ENCODE measurements at places on chromosomes 7 and 10.
A peak's percentile ranks its signal among the peaks of the same experiment; 100 is the strongest.

DNA sequence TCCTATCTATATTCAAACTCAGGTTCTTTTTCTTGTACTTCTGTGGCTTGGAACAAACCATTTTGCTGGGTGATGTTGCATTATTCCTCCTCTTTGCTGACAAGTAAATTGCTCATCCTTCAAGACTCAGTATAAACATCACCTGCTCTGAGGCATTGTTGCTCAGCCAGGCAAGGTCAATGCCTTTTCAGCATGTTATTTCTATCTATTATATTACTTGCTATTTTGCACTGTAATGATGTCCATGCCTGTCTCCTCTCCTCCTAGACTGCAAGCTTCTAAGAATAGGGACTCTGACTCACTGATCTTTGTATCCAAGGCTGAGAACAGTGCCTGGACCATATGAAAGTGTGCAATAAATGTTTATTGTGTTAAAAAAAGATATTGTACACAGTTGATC lies 293.8 kb downstream of the RNLS start:
- no peaks in the 10 kb centered on the region for H3K4me1 ChIP-seq
- DNase-seq = no peak
- no peaks in the 10 kb centered on the region for H3K36me3 ChIP-seq
- no peaks in the 10 kb centered on the region for H3K27me3 ChIP-seq
- H3K27ac ChIP-seq = no peak overlapping the region

DNA sequence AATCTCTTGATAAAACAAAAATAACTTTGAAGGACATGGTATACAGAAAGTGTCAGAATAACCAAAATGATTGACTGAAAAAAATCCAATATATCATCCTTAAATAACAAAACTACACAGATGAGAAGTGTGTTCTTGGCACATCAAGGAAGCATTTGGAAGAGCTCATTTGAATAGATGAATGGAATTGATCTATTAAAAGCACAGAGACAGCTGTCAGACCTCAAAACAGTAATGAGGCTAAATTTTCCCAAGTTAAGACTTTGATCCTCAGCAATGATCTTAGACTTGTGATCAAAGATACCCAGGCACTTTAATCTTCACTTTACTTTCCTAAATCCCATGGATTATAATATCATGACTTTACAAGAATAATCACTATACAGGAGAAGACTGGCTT lies 395.4 kb upstream of the NFE2L3 start:
- H3K4me1 ChIP-seq = peaks cover 12% of the 10 kb centered on the region
- no peak for DNase-seq
- no peak overlapping the region for H3K27ac ChIP-seq
- H3K36me3 ChIP-seq = no peaks in the 10 kb centered on the region
- H3K4me3 ChIP-seq = no peak overlapping the region
- H3K27me3 ChIP-seq = no peaks in the 10 kb centered on the region

GRCh38 chr10:122911889-122912484 lies 1.6 kb downstream of the FAM24A start:
- no peaks in the 10 kb centered on the region for H3K4me1 ChIP-seq
- peaks cover 32% of the 10 kb centered on the region for H3K27me3 ChIP-seq
- H3K36me3 ChIP-seq = no peaks in the 10 kb centered on the region

DNA sequence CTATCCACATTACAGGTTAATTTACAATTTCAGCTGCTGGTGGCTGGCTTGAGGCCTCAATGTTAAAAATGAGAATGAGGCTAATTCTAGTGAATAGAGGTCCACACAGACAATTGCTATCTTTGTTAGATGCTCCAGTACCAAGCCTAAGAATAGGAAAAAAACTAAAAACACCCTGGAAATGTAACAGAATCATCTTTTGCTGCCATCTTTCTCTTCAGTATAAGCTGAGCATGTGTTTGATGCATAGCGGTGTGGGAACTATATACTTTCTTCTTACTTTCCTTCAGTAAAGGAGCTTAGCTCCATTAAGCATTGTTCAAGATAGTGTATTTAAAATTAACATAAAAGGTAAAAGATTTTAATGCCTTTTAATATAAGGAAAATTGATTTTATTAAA lies 5.6 kb downstream of the TMEM229A start:
- peaks cover 11% of the 10 kb centered on the region for H3K27me3 ChIP-seq
- no peak overlapping the region for H3K4me3 ChIP-seq
- no peaks in the 10 kb centered on the region for H3K36me3 ChIP-seq
- H3K27ac ChIP-seq = no peak overlapping the region

- H3K27ac ChIP-seq = no peak overlapping the region
- no peaks in the 10 kb centered on the region for H3K27me3 ChIP-seq
- H3K4me3 ChIP-seq = no peak overlapping the region
- no peaks in the 10 kb centered on the region for H3K36me3 ChIP-seq
- no peak for DNase-seq
These were observed 15.0 kb downstream of the CDHR3 start for GRCh38 chr7:105978035-105978434.

GRCh38 chr7:39644170-39644569 lies 20.8 kb downstream of the RALA start:
- no peak overlapping the region for H3K27ac ChIP-seq
- H3K36me3 ChIP-seq = peaks cover 8% of the 10 kb centered on the region
- DNase-seq = no peak
- H3K4me1 ChIP-seq = no peaks in the 10 kb centered on the region
- H3K27me3 ChIP-seq = no peaks in the 10 kb centered on the region
- H3K4me3 ChIP-seq = no peak overlapping the region

DNA sequence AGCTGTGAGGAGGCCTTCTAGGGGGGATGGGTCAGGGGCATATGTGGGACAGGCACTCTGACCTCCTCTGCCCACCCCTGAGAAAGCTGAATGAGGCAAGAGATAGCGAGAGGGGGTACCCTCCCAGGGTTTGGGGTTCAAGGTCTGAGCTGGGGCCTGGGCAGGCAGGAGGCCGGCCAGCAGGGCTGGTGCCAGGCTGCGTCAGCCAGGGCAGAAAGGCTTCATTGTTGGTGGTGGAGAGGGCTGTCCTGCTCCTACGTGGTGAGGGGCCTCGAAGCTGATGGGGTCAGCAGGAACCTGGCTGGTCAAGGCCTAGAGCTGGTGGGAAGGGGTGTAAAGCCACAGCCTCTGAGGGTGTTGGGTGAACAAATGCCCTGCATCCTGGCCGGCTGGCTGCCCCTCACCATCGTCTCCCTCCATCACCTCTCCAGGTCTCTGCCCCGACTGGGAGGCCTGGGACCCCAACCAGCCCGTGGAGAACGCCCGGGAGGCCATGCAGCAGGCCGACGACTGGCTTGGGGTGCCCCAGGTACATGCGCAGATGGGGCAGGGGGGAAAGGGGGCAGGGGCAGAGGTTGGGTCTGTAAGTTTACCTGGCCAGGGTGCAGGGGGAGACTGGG lies 6.6 kb downstream of the FLNC start:
- H3K4me1 ChIP-seq = peaks cover 7% of the 10 kb centered on the region
- DNase-seq = no peak
- peaks cover 19% of the 10 kb centered on the region for H3K36me3 ChIP-seq
- no peak overlapping the region for H3K4me3 ChIP-seq
- H3K27me3 ChIP-seq = no peaks in the 10 kb centered on the region

DNA sequence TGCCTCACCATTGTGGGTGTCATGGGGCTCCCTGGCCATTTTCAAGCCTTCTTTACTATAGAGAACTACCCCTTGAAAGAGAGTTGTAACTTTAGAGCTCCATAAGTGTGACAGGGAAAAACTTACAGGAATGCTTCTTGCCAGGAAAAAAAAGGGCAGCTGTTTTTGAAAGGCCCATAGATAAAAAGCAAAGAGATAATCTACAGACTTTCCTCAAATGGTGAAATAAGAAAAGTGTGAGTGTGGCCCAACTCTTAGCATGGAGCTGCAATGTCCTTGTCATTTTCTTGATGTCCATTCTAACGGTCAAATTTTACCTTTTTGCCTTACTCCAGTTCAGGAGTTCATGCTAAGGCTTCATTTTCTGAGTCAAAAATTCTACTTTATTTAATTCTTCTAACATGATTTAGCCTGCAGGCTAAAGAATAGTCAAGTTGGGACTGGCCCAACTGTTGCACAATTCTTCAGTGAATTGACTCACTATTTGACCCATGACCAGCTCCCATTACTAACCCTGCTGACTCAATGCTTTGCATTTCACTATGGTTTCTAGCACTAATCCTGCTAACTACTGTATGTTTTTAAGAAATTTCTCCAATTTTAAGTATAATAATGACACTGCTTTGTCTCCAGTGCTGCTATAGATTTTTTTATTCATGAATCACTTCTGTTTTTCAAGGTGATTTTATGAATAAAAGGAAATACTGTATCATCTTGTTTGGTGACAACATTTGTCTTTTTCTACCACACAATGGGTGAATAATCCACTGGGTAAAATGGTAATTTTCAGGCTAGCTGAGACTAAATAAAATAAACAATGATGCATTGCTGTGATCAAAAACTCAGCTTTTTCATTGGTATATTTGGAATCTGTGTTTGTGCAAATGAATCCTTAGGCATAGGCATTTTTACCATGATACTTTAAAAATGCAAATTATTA lies 41.4 kb upstream of the SGCE start:
- no peaks in the 10 kb centered on the region for H3K27me3 ChIP-seq
- DNase-seq = no peak
- H3K36me3 ChIP-seq = no peaks in the 10 kb centered on the region
- no peak overlapping the region for H3K4me3 ChIP-seq
- peaks cover 5% of the 10 kb centered on the region for H3K4me1 ChIP-seq

DNA sequence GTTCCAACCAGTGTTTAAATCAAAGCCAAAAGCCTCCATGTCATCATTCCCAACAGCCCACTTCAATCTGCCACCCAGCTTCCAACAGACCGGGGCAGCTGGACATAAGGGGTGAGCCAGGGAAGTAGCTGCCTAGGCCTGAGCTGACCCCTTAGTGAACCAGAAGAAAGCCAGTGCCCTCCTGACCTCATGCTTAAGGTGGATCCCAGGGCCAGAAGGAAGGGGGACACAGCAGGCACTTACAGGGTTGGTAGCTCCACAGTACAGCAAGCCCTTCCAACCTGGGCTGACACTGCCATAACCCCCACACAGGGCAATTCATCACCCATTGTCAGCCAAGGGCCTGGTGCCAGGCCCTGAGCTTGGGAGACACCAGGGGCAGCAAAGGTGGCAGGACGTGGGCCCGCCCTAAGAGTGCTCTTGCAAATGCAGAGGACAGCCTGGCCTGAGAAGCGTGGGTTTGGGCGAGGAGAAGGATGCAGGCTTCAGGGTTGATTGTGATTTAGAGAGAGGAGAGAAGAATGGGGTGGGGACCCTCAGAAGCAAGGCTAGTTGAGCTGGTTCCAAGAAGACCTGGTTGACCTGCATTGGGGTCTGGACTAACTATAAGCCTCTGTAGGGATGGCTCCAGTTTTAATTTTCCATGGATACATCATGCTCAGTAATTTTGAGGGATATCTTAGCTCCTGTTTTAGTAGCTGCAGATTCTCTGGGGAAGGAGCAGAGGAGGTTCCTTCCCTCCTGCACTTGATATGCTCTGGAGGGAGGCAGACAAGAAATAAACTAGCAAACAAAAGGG lies 3.1 kb upstream of the CYP26A1 start:
- no peak overlapping the region for H3K27ac ChIP-seq
- H3K4me3 ChIP-seq = peak overlapping the region; percentile 66
- DNase-seq = no peak

- H3K36me3 ChIP-seq = no peaks in the 10 kb centered on the region
- no peak overlapping the region for H3K27ac ChIP-seq
- no peaks in the 10 kb centered on the region for H3K27me3 ChIP-seq
- no peaks in the 10 kb centered on the region for H3K4me1 ChIP-seq
These were observed 568.8 kb upstream of the PCDH15 start for GRCh38 chr10:55369670-55370420.

DNA sequence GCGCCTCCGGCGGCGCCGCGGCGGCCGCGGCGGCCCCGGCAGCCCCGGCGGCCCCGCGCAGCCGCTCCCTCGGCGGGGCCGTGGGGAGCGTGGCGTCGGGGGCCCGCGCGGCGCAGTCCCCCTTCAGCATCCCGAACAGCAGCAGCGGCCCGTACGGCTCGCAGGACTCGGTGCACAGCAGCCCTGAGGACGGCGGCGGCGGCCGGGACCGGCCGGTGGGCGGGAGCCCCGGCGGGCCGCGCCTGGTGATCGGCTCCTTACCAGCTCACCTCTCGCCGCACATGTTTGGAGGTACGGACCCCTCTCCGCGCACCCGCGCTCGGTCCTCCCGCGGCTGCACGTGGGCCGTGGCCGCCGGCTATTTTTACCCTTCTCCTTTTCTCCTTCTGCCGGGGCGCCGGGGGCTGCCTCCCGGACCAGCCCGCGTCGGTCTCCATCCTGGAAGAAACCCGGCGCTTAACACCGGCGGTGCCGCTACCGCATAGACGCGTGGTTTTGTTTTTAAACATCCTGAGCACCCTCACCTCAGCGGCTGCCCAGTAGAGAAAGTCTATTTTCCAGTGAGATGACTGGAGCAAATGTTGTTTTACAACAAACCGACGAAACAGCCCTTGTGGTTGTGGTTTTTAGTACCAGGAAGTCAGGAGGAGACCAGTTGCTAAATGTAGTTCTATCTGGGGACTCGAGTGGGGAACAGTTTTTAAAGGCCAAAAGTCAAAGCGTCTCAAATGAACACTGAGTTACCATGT lies 1.3 kb downstream of the ZNRF2 start:
- H3K36me3 ChIP-seq = no peaks in the 10 kb centered on the region
- no peak overlapping the region for H3K27ac ChIP-seq
- peak overlapping the region; percentile 92 for H3K4me3 ChIP-seq
- no peaks in the 10 kb centered on the region for H3K27me3 ChIP-seq
- peak; percentile 72 for DNase-seq
- peaks cover 8% of the 10 kb centered on the region for H3K4me1 ChIP-seq

- H3K4me1 ChIP-seq = no peaks in the 10 kb centered on the region
- H3K27ac ChIP-seq = no peak overlapping the region
- no peaks in the 10 kb centered on the region for H3K36me3 ChIP-seq
- H3K4me3 ChIP-seq = no peak overlapping the region
- peaks cover 80% of the 10 kb centered on the region for H3K27me3 ChIP-seq
These were observed 76.0 kb upstream of the ADO start for GRCh38 chr10:62728479-62728878.

GRCh38 chr7:29567174-29567573 lies 3.5 kb downstream of the PRR15 start:
- H3K4me1 ChIP-seq = peaks cover 10% of the 10 kb centered on the region
- no peaks in the 10 kb centered on the region for H3K36me3 ChIP-seq
- no peak for DNase-seq

DNA sequence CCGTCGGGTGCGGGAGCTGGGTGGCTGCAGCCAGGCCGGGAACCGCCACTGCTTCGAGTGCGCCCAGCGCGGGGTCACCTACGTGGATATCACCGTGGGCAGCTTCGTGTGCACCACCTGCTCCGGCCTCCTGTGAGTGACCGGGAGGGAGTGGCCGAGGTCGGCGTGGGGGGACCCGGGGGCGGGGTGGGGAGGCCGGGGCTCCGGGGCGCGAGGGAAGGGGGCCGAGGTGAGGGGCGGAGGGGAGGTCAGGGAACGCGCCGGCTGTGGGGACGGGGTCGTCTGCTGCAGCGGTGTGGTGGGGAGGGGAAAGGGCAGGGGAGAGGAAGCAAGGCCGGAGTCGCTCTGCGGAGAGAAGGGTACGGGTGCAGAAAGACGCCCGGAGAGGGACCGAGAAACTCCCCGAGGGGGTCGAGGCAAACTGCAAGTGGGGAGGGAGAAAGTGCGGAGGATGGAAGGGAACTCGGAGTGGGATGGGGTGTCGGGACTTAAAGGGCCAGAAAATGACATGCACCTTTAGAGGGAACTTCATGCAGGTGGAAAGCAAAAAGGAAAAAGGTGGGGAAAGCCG lies 518 bp downstream of the AGFG2 start:
- DNase-seq = peak; percentile 73
- peak overlapping the region; percentile 98 for H3K4me3 ChIP-seq
- no peaks in the 10 kb centered on the region for H3K27me3 ChIP-seq
- H3K27ac ChIP-seq = no peak overlapping the region

Measured in endodermal cell (in vitro differentiated cells).